ENCODE measurements at places on chromosomes 4 and X.

DNA sequence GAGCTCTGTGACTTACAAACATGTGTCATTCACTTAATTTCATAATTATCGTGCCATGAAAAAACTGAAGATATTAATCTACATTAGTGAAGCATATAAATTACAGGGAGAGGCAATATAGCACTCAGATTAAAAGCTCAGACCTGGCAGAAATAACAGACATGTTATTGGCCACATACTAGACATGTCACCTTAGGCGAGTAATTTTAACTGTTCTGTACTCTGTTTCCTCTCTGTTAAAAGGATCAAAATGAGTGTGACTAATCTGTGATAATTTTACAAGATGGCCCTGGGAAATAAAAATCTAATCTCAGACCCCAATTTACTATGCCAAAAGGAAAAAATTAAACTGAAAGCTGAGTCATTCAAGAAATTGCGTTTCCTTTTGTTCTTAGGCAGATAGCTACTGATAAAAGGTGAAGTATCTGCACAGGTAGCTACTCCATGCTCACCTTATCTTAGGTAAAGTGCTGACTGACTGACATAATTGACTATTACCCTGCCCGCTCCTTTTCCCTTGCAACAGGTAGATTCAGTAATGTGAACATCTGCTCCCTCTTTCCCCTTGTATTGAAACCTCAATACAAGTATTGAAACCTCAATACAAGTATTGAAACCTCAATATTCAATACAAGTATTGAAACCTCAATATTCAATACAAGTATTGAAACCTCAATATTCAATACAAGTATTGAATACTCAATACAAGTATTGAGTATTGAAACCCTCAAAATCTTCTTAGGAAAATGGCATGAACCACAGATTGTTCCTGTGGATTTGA is 33.2 kb downstream of the RELL1 start:
- DNase-seq, result no peak

GRCh38 chrX:130058652-130059051 is 51.6 kb downstream of the ELF4 start:
- DNase-seq, result no peak

- DNase-seq, result no peak
Observed at GRCh38 chr4:86965019-86965976, 30.5 kb downstream of the AFF1 start.

GRCh38 chr4:128812442-128813235 is 3.1 kb downstream of the JADE1 start:
- DNase-seq, result no peak

DNA sequence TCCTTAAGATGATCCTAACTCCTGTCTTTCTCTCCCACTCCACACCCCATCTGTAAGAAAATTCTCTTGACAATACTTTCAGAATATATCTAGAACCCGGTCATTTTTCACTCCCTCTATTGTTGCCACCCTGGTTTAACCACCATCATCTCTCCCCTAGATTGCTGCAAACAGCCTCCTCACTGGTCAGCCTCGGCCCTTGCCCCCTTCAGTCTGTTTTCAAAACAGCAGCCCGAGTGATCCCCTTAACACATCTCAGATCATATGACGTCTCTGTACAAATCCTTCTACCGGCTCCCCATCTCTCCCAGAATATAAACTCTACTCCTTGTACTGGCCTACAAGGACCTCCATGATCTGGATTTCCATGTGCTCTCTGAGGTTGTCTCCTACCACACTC is 35.2 kb upstream of the F9 start:
- DNase-seq, result no peak

GRCh38 chr4:179867300-179867878 is 2375.8 kb upstream of the TENM3 start:
- DNase-seq, result no peak

DNA sequence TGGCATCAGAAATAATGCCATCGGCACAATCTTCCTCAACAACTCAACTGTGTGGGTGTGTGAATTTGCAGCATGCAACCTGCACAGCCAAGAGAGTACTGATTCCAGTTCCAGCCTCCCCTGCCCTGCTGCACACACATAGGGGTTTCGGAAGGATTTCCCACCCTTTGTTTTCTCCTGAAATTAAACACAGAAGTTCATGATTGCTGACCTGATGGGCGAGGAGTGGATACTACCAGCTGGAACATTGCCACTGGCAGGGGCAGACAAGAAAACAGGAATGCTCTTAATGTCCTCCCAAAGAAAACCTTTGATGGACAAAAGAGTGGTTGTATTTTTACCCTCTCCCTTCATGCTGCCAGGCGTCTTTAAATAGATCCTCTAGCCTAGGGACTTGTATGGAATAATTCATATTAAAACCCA is 4.8 kb downstream of the NDP start:
- DNase-seq, result no peak

GRCh38 chr4:2537011-2537830 is 774 bp downstream of the FAM193A start:
- peak; percentile 20 for DNase-seq

DNA sequence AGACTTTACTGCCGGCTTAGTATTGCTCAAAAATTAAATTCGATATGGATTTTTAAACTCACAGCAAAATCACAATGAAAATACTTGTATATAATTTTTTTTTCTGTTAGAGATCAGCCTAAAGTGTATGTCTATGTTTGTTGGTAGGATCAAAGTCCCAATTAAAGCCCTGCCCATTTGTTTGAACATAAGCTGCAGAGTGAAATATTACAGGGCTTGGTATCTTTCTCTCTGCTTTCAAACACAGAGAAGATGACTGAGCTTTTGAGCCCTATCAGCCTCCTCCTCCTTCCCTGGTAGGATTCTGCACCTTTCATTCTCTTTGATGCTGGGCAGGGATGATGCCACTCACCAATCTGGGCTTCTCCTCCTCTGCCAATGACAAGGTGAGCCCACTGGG is 345.4 kb downstream of the PPP1R2C start:
- no peak for DNase-seq

Measured in stimulated activated CD4-positive, alpha-beta T cell treated with anti-CD3 and anti-CD28 coated beads, TNF-alpha, amount 100 ng/mL, for 24 hours (primary cell).